ENCODE measurements at places on chromosomes 6 and 20.

GRCh38 chr6:11183761-11184362 is 48.6 kb downstream of the NEDD9 start:
- ATAC-seq: no peak

DNA sequence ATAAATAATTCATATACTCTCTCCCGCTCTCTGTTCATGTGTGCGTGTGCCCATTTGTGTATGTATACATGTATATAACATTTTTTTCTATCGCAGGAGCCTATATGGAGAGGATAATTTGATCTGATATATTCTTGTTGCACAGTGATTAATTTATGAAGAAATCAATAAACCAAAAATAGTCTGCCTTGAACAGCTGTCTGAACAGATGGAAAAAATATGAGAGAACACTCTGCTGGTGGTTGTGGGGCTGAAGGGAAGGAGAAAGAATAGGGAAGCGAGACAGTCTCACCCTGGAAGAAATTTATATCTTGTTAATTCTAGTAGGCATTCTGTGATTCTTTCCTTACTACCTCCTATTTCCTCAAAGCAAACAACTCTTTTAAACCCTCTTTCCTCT is 96.6 kb upstream of the B3GAT2 start:
- no peak for ATAC-seq

DNA sequence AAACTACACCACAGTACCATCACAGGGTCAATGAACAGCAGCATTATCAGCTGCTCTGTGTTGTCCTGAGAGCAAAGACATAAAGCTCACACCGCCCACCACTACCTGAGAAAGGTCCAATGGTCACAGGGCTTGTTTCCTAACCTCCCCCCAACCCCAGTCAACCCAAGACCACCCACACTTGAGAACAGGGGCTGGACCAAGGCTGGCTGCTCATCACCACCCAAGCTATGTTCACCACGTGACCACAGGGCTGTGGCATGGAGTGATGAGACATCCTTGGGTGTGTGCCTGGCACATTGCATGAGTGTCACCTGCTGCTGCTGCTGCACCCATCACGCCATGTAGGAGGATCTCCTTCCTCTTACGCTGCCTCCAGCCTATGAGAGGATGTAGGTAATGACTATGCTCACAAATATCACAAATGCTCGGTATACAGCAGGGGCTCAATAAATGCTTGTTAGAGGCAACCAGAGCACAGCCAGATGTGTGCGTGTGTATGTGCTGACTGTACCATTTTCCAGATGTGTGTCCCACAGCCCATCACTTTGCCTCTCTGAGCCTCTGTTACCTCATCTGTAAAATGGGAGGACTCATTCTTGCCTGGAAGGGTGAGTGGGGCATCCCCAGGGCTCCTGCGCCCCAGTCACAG is 23.3 kb upstream of the SIRPA start:
- peak; percentile 84 for ATAC-seq

DNA sequence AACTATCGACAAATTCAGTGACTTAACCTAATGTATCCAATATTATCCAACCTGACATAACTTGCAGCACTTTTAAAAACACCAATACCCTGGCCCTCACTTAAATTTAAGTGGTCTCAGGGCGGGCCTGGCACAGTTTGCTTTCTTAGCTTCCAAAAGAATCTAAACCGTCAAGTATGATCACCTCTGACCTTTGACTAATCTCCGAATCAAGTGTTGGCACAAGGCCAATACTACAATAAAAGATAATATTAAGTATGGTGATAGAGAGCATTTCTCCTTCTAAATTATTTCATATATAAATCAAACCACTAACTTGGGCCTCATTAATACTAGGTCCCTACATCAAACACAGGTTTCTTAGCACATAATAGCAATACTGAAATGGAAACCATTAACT is 153.0 kb downstream of the PTPRK start:
- ATAC-seq: no peak

DNA sequence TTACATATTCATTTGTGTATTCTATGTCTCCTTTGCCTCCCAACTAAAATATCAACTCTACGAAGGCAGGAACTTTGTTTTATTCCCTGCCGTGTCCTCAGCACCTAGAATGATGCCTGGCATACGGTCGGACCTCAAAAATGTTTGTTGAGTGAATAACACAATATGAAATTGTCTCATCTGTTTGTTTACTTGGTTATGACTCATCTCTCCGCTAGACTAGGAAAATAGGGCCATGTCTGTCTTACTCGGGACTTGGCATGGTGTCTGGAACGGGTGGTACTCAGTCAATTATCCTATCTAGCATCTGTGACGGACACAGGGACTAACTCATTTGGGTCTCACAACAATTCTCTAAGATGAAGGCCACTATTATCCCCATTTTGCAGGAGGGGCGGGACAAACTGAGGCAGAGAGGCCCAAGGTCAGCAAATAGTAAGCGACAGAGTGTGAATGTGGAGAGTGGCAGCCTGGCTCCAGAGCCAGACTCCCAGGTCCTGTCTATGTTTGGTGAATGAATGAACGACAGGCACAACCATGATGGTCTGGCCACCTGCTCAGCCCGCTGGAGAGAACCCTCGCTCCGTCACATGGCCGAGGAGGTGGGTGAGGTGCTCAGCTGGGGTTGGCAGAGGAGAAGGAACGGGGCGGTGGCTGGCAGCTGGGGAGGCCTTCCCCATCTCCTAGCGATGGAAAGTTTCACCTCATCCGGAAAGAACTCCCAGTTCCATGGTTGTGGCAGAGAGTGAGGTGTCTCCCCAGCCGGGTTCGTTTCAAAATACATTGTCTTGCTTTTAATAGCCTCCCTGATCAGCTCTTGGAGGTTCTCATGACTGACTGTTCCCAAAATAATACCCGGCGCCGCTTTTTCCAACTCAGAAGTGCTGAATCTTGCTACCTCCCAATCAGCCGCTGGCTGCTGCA is 27.6 kb upstream of the NFATC2 start:
- ATAC-seq: no peak

GRCh38 chr6:170208651-170209353 is 82.1 kb downstream of the DLL1 start:
- ATAC-seq: no peak

GRCh38 chr6:85049282-85049681 is 284.9 kb upstream of the TBX18 start:
- ATAC-seq: no peak

DNA sequence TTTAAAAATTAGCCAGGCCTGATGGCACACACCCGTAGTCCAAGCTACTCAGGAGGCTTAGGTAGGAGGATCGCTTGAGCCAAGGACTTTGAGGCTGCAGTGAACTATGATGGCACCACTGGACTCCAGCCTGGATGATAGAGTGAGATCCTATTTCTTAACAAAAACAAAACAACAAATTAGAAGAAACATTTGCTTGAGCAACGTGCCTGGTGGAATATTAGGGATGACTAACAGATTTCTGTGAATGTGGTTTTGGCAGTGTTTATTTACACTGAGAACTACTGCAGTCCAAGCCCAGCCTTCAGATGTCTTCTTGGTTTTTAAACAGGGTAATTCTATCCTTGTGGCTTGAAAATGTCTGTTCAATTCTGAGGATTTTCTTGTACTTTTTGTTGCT is 9.2 kb downstream of the PPP1R3G start:
- ATAC-seq: no peak

DNA sequence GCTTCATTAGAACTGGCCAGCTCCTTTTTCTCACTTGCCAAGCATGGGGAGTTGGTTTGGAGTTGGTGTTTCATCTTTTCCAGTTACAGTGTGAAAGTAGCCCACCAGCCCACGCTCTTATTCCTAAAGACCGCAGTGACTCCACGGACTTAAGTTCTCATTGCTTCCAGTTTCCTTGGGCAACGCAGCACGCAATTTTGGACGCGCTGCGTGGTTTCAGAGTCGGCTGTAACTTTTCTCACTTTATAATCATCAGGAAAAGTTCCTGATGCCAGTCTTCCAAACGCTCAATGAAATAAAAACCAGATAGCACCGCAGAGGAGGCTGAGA is 381 bp upstream of the PEX7 start:
- no peak for ATAC-seq

- ATAC-seq: no peak
These were observed 44.0 kb downstream of the PANK2 start for GRCh38 chr20:3933218-3933617.

DNA sequence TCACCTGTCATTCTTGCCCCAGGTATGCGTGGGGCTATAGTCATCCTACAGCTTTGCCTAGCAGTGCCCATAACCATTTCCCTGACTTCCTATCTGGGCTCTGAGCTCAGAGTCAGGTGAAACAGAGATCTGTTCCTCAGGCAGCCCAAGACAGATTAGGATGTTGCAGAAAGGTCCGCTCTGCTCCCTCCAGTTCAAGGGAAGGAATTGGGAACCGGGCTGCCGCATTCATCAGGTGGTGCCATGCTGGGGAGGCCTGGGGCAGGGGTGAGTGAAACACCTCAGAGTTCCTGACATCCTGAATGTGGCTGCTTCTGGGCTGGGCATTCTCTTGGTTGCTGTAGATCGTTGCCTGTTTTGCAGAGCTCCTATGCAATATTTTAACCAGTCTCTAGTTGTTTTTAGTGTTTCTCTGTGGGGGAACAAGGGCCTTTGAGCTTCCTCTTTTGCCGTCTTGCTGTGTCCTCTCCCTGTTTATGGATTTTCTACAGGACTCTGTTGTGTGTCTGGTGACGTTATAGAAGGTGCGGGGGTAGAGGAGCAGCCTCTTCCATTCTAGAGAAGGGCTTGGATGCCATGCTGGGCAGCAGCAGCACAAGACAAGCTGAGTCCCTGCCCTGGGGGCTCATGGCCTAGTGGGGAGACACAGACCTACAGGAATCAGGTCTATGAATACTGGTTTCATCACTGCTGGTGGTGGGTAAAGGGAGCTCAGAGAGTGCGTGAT is 9.2 kb downstream of the ENTPD6 start:
- ATAC-seq: no peak

GRCh38 chr6:100116411-100117194 is 122.6 kb upstream of the MCHR2 start:
- ATAC-seq: no peak

DNA sequence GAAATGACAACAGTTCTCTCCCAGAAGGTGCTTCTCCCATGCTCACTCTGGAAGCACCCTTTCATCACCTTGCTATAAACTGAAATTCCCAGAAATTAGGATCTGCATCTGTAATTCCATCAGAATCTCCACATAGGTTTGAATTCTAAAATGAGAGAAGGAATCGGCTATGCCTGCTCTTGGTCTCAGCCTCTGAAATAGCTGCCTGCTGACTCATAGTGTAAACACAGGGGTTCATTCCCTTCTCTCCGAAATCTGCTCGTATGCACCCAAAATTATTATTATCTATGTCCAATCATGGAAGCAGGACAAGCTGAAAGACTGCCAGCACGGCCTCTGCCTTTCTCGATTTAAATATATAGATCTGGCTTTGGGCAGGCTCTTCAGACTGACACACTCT is 74.6 kb upstream of the TAB2 start:
- ATAC-seq: no peak

GRCh38 chr6:25219917-25220278 is 59.3 kb upstream of the CARMIL1 start:
- ATAC-seq: peak; percentile 32

- ATAC-seq: no peak
These were observed 139.0 kb downstream of the IMPG1 start for GRCh38 chr6:75933387-75933975.

DNA sequence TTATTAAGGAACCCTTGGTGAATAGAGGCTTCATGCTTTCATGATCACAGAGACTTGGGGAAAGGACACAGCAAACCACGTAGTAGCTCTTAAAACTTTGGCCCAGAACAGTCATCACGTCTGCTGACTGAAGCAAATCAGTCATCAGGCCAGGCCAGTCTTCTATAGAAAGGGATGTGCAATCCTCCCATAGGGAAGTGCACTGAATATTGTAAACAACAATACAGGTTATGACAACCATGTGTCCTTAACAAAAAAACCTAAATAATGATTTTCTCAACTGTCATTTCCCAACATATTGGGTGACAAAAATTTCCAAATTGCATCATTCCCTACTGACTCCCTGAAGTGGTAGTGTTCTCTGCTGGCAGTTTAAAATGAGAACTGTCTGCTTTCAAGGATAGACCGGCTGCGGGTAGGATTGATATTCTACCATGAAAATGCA is 388.2 kb upstream of the CITED2 start:
- peak; percentile 72 for ATAC-seq

- peak; percentile 87 for ATAC-seq
These were observed 5.6 kb downstream of the TAGAP start for GRCh38 chr6:159038914-159039884.

DNA sequence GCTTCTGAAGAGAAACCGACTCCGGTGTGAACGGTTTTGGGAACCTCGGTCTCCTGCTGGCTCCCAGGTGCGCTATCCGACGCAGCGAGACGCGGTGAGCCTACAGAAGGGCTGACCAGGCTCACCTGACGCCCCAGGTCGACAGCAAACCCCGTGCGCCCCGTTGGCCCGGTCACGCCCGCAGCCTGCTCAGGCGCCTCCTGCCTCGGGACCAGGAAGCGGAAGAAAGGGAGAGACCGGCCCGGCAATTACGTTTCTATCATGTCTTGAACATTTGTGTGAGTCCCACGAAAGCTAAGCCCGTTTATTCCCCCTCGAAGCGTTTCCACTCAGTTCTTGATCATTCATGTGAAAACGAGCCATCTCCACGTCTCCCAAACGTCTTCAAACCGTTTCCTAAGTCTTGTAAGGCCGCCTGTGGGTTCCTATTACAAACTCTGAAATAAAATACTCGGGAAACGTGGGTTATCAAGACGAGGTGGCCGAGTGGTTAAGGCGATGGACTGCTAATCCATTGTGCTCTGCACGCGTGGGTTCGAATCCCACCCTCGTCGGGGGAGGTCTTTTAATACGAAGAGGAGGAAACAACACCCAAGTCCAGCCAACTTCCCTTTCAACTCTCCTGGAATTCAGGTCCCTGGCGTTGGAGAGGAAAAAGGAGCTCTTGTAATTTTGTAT is 150.5 kb upstream of the PRSS16 start:
- peak; percentile 95 for ATAC-seq

GRCh38 chr6:25407431-25407830 is 128.3 kb downstream of the CARMIL1 start:
- no peak for ATAC-seq

GRCh38 chr6:89284081-89284480 is 31.0 kb downstream of the GABRR2 start:
- ATAC-seq: no peak

GRCh38 chr6:89623749-89624148 is 14.8 kb downstream of the LYRM2 start:
- ATAC-seq: no peak

- no peak for ATAC-seq
These were observed 261.3 kb downstream of the SOD2 start for GRCh38 chr6:159431750-159432149.

- no peak for ATAC-seq
These were observed 330.1 kb downstream of the DHX35 start for GRCh38 chr20:39292193-39292736.

GRCh38 chr20:9632265-9632664 is 117.9 kb downstream of the LAMP5 start:
- no peak for ATAC-seq

GRCh38 chr20:11995805-11996567 is 78.3 kb downstream of the BTBD3 start:
- ATAC-seq: no peak
